Stimulated activated CD4-positive, alpha-beta T cell treated with anti-CD3 and anti-CD28 coated beads, Interleukin-1b, Interleukin-23, amount 100 ng/mL, for 1 hour (primary cell): ENCODE measurements at places on chromosomes 3 and 15.

GRCh38 chr3:171878461-171879225, 35.5 kb downstream of the TMEM212 start:
- DNase-seq, result no peak

DNA sequence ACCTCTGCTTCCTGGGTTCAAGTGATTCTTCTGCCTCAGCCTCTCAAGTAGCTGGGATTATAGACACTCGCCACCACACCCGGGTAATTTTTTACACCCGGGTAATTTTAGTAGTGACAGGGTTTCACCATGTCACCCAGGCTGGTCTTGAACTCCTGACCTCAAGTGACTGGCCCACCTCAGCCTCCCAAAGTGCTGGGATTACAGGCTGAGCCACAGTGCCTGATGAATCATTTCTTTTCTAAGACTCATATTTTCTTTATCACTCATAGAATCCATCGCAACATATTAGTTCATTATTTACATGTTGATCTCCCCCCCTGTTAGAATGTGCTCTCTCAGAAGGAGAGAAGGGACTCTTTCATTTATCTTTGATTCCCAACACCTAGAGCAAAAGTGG, 109.5 kb upstream of the PTPRG start:
- DNase-seq, result no peak

DNA sequence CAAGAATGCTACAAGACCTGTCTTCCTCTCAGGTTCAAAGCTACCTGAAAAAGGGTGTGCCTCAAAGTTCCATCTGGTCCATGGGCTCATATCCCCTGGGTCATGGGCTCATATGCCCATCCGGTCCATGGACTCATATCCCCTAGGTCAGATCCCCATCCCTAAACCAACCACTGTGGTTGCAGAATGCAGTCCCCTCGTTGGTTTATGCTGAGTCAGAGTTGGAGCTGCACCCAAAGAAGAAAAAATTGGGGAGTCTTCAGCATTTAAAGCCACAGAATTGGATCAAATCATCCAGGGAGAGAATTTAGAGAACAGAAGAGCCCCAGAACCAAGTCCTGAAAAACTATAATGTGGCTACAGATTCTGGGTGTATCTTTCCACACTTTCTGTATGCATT, 71.5 kb upstream of the IL12A start:
- DNase-seq, result no peak

DNA sequence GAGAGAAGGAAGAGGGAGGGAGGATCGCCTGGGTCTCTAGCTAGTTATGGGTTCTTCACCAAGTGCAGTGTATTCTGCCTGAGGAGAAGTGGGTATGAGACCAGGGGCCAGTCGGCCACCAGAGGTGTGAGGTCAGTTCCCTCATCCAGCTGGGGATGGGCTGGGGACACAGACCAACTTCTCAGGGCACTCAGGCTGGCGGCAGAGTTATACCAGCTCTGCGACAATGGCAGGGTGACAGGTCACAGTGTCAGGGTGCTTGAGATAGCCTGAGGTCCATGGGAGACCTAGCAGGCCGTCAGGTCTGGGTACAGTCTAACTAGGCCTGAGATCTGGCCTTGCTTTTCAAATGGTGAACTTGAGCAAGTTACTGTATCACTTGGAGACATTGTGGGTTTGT, 31.4 kb upstream of the PLXNA1 start:
- no peak for DNase-seq

GRCh38 chr3:136385457-136385856, 135.3 kb downstream of the PCCB start:
- DNase-seq, result no peak

DNA sequence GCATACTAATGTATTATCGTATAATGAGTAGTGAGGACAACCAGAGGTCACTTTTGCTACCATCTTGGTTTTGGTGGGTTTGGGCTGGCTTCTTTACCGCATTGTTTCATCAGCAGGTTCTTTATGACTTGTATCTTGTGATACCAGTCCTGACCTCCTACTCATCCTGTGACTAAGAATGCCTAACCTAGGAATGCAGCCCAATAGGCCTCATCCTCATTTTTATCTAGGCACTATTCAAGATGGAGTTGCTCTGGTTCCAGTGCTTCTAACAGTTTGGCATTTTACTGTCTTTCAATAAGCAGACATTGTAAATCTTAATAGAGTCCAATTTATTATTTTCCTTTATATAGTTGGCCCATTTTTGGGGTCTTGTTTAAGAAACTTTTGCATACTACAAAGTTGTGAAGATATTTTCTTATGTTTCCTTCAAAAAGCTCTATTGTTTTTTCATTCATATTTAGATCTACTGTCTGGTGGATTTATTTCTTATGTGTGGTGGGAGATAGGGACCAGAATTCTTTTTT, 60.8 kb upstream of the RNU6-1 start:
- no peak for DNase-seq

DNA sequence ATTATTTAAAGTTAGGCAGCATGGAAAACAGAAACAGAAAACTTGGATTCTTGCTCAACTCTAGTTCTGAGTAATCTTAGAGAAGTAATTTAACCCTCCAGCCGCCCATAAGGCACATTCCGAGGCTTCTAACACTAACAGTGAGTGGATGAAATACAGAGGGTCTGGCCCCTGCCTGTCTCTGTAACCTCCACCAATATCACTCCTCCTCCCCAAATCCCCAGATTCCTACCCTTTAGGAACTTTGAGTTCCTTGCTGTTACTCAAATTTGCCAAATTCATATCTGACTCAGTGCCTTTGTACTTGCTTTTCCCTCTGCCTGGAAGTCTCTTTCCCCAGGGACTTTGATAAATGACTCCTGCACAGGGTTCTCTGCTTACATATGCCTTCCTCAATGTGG, 112.5 kb upstream of the TGFBR2 start:
- no peak for DNase-seq

- DNase-seq, result no peak
Observed at GRCh38 chr3:65671004-65671403, 367.7 kb downstream of the MAGI1 start.

- no peak for DNase-seq
Observed at GRCh38 chr15:42918047-42918446, 2.5 kb downstream of the TTBK2 start.

DNA sequence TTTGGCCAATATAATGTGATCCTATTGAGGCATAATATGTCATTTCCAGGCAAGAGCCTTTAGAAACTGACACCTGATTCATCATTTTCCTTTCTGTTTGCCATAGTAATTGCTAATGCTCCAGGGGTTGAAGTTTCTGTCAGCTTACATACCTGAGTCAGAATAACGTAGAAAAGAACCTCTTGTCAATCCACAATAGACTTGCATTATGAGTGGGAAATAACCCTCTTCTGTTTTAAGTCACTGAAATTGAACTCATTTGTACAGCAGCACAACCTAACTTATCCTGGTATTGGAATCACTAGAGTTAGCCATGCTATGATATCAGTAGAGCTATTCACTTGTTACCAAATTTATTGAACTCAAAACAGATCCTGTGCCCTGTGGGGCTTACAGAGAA, 101.7 kb upstream of the TP63 start:
- DNase-seq, result no peak

GRCh38 chr3:8357859-8358258, 143.8 kb upstream of the LMCD1 start:
- DNase-seq, result no peak

DNA sequence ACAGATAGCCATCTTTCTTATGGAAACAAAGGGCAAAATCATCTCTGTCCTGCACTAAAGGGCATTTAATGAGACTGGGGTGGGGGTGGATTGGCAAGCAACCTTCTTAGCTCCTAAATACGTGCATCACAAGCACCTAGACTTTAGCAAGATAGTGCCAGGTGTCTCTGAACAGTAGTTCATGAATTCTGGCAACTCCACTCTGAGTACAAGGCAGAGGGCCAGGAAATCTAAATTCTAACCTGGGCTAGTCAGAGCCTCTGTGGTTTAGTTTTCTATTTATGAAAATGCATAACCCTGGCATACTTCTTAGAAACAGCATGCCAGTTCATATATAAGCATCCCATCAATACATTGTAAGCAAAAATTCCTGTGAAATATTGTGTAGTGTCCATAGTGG, 788.5 kb downstream of the MCTP2 start:
- no peak for DNase-seq

GRCh38 chr3:38139652-38140051, 1.2 kb downstream of the MYD88 start:
- DNase-seq, result no peak

GRCh38 chr3:50137531-50137930, 17.6 kb upstream of the SEMA3F start:
- no peak for DNase-seq

DNA sequence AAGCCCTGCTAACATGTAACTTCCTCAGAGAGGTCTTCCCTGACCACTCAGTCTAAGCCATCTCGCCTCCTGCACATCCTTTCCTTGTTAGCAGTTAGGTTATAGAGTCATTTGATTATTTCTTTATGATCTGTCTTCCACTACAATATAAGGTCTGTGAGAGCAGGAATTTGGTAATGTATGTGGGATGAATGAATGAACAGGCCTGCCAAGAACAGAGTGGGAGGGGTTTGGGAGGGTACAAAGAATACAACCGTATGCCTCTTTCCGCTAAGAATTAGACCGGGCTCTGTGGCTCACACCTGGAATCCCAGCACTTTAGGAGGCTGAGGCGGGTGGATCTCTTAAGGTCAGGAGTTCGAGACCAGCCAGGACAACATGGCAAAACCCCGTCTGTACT, 32.4 kb upstream of the MYO1E start:
- no peak for DNase-seq

- no peak for DNase-seq
Observed at GRCh38 chr3:58404396-58404795, 29.2 kb downstream of the PDHB start.

- DNase-seq, result no peak
Observed at GRCh38 chr3:15535732-15536131, 14.2 kb upstream of the COLQ start.

GRCh38 chr3:194890091-194890490, 204.4 kb downstream of the FAM43A start:
- DNase-seq, result no peak

GRCh38 chr3:129432671-129433070, 4.2 kb upstream of the EFCAB12 start:
- no peak for DNase-seq

GRCh38 chr15:59996298-59997041, 7.6 kb upstream of the FOXB1 start:
- DNase-seq, result no peak

DNA sequence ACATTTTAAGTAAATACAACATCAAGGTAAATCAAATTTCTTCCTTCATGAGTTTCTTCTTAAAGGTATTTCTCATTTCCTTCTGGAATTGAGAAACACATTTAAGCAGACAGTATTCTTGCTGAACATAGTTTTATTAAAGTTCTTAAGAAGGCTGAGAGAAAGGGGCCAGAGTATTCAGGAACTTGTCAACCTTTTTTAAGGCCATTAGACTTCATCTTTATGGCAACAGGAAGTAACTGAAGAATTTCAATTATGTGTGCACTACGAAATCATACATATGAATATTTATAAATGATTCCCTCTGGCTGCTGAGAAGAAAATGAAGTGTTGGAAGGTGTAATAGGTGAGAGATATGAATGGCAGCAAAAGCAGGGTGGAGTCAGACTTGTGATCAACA, 829.4 kb upstream of the DPPA4 start:
- no peak for DNase-seq

- no peak for DNase-seq
Observed at GRCh38 chr3:175041369-175041768, 182.2 kb downstream of the NAALADL2 start.

- no peak for DNase-seq
Observed at GRCh38 chr3:48232232-48232631, 8.7 kb upstream of the ZNF589 start.

DNA sequence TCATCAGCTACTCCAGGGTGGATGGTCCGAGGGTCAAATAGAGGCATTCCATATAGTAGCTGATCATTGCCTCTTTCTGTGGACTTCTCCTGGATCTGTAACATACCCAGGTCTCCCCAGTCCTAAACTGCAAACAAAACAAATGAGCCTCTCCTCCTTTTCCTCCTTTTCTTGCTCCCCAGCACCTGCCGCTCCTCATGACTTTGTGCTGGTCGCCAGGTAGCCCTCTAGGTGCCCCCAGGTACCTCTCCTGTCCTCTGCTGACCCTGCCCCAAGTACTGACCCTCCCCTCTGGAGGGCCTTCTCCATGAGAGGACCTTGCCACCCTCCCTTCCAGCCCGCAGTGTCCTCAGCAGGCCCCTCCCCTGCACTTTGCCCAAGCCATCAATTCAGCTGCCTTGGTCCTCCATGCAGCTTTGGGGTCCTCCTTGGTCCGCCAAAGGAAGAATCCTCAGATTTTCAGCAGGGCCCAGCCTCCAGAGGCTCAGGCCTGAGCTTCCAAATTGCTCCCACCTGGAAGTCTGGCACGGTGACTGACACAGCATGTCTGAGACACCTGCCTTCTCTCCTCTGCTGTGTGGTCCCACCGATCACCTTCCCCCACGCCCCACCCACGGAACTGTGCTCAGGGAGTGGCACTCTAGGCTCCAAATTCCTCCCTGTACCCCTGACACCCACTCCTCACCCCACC, 111.0 kb downstream of the LRRK1 start:
- DNase-seq, result no peak

DNA sequence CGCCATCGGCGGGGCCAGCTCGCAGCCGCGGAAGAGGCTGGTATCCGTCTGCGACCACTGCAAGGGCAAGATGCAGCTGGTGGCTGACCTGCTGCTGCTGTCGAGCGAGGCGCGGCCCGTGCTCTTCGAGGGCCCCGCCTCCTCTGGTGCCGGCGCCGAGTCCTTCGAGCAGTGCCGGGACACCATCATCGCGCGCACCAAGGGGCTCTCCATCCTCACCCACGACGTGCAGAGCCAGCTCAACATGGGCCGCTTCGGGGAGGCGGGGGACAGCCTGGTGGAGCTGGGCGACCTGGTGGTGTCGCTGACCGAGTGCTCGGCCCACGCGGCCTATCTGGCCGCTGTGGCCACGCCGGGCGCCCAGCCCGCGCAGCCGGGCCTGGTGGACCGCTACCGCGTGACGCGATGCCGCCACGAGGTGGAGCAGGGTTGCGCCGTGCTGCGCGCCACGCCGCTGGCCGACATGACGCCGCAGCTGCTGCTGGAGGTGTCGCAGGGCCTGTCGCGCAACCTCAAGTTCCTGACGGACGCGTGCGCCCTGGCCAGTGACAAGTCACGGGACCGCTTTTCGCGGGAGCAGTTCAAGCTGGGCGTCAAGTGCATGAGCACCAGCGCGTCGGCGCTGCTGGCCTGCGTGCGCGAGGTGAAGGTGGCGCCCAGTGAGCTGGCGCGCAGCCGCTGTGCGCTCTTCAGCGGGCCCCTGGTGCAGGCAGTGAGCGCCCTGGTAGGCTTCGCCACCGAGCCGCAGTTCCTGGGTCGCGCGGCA, 1.8 kb downstream of the TLNRD1 start:
- DNase-seq, result no peak

GRCh38 chr3:53074761-53075742, 29.2 kb upstream of the SFMBT1 start:
- DNase-seq, result no peak

- no peak for DNase-seq
Observed at GRCh38 chr15:73760330-73761329, 7.5 kb upstream of the INSYN1 start.

- no peak for DNase-seq
Observed at GRCh38 chr3:192422997-192423342, 304.4 kb downstream of the FGF12 start.
